Stromal cell of bone marrow (primary cell): ENCODE measurements at places on chromosomes 1 and 21.

DNA sequence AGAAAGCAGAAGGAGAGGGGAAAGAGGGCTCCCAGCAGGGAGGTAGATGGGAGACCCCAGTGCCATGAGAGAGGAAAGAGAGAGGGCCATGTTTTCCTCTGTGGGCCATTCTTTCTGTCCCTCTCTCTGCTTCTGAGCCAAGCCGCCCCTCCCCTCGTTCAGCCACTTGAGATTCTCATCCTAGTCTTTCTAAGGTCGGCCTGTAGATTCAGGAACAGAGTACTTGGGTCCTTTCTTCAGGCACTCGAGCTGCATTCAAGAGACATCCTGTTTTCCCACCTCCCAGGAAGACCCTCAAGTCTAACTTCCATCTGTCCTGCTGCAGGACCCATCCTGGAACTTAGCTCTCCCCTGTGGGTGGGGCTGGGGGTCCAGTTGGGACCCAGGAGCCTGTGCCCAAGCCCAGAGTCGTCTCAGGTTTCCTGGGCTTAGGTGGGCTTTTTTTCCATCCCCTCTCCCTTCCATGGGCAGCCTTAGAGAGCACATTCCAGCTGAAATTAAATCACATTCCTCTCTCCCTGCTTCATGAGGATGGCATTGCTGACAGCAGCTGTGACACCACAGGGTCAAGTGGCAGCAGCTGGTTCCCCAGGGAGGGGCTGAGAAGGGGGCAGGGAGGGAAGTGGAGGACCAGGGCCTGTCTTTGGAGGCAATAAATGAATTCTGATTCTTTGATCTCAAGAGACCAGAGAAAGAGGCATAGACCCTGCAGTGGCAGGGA lies 13.0 kb downstream of the NES start:
- no peak for DNase-seq

GRCh38 chr1:145716641-145717345 lies 2.5 kb upstream of the CD160 start:
- DNase-seq: no peak

GRCh38 chr1:2786329-2787162 lies 14.9 kb downstream of the TTC34 start:
- DNase-seq: no peak

GRCh38 chr1:99465176-99465900 lies 180.6 kb upstream of the PALMD start:
- peak; percentile 78 for DNase-seq

DNA sequence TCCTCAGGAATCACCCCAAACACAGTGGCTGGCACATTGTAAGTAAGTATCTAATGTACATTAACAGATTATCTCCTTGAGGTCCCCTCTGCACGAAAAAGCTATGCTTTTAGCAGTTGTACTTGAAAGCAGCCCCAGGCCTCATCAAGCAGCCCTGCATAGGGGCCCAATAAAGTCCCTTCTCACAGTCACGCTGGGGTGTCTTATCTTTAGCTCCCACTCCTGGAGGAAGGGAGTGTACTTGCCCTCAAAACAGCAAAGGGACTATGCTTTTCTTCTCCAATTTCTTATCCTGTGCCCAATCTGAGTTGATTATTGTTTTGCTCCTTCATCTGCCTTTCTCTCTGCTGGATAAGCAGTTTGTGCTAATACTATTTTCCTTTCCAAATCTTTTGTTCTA lies 168.8 kb upstream of the PLXNA2 start:
- DNase-seq: no peak

- DNase-seq: no peak
Observed at GRCh38 chr21:29786496-29787360, 153.1 kb downstream of the GRIK1 start.

DNA sequence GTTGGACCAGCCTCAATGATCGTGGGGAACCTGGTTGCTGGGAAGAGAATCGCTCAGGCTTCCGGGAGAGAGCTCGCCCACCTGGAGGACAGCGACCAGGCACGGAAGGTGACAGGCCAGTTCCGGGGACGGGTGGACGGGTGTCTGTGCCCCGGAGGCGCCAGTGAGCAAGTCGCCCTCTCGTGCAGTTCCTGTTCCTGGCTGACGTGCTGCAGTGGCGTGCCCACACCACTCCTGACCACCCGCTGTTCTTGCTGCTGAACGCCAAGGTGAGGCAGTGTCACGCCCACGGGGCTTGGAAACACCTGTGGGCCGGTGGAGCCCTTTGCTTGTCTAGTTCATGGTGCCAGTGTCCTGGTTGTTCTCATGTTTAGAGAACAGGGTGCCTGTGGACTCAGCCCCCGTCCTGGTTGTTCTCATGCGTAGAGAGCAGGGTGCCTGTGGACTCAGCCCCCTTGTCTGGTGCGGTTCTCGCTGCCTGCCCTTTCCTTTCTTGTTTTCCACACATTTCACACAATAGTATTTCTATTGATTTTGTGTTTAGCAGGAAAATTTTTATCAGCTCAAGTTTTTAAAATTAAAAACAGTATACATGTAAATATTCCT lies 53.1 kb downstream of the S100B start:
- DNase-seq: no peak

DNA sequence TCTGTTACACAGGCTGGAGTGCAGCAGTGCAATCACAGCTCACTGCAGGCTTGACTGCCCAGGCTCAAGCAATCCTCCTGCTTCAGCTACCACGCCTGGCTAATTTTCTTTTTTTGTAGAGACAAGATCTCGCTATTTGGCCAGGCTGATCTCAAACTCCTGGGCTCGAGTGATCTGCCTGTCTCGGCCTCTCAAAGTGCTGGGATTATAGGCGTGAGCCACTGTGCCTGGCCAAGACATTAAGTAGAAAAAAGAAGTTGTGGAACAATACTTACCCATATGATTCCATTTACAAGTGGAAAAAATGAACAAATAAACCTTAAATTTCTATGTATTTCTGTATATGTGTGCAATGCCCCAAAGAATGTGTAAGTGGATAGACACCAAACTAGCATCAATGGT lies 30.3 kb upstream of the ID3 start:
- DNase-seq: no peak

DNA sequence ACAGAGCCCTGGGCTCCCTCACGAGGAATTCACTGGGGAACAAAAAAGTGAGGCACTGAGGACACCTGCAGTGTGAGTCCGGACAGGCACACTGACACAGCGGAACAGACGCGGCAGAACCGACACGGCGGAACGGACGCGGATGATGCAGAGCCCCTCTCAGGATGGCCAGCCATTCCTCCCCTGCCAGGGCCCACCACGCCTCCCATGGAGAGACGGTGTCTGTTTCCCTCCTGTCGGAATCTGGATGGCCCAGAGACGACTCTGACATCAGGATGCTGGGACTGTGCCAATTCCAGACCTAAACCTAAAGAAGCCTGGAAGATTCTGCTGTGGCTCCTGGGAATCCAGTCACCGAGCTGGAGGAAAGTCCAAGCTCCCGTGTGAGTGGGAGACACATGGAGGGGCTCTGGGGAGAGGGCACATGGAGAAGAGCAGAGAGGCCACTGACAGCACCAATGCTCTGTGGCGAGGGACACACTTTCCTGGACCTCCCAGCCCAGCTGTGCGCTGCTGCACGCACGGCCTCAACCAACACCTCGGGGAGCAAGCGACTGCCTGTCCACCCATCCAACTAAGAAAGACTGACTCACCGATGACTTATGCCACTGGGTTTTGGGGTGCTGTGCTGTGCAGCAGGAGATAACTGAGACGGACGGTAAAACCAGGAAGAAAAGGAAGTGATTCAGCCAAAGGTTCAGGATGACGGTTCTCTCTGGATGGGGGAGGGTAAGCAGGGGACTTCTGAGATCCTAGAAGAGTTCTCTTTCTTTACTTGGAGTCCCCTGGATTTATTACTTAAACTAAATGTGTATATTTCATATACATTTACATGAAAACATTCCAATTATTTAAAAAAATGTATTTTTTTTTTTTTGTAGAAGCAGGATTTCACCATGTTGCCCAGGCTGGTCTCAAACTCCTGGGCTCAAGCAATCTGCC lies 23.3 kb downstream of the ZBTB17 start:
- peak; percentile 79 for DNase-seq

GRCh38 chr1:60833173-60833572 lies 249.2 kb upstream of the NFIA start:
- no peak for DNase-seq

- no peak for DNase-seq
Observed at GRCh38 chr1:67785847-67786753, 47.2 kb downstream of the GNG12 start.

DNA sequence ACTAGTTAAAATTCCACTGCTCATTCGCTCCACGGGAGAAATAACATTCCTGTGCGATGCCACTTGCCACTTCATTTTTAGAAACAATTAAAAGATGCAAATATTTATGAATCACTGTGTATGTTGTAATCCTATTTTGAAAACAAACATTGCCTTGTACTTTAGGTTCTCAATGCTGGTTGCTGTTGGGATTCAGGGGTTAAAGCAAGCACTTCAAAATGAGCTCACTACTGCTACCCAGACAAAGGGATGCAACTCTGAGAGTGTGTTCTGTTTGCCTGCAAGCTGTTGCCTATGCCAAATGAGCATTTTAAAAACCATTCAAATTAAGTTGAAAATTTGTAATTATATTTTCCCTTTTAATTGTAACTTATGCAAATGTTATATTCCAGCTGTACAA lies 87.5 kb downstream of the RWDD3 start:
- DNase-seq: no peak

DNA sequence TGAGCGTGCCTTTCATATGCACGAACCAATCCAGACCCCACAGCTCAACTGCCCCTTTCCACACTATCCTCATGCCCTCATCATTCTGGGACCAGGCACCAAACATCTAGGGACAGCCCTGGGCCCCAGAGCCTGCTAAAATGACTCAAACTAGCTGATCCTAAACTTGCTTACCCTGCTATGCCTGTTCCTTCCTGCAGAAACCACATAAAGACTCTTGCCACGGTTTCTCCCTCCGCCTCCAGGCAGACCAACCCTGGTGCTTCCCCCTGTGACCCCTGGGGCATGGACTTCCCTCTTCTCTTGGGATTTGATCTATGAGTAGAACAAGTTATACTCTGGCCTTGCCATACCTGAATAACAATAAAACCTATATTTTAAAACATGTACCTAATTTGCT lies 138.0 kb upstream of the CD34 start:
- no peak for DNase-seq

- peak; percentile 46 for DNase-seq
Observed at GRCh38 chr21:36471254-36471723, 8.6 kb downstream of the CLDN14 start.

DNA sequence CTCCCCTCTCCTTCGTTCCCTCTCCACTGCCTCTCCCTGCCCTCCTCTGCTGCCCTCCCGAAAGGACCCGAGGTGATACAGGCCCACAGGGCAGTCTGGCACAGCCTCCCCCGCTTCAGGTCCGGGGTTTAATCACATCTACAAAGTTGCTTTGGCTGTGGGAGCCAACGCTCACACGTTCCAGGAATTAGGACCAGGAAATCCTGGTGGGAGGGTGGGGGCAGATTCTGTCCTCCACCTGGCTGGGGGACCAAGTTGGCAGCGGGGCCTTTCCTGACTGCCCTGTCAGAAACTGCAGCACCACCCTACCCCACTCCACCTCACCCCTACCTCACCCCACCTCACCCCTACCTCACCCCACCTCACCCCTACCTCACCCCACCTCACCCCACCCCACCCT lies 95.1 kb downstream of the WDR4 start:
- DNase-seq: no peak

DNA sequence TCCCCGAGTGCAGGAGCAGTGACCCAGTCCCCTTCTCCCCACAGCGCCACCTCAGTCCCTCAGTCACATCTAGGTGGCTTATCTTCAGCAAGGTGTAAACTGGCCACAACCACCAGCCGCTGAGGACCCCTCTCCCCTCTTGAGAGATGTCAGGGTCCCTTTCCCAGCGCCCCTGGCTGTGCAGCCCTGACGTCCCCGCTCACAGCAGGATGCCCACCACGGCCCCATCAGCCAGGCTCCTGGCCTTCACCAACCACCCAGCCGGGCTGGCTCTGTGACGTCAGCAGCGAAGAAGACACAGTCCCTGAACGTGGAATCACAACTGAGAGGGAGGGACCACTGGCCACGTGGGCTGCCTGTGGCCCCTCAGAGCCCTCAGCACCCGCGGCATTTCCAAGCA lies 249.4 kb downstream of the NPHP4 start:
- DNase-seq: no peak

- DNase-seq: no peak
Observed at GRCh38 chr1:36511804-36512798, 29.4 kb upstream of the CSF3R start.

DNA sequence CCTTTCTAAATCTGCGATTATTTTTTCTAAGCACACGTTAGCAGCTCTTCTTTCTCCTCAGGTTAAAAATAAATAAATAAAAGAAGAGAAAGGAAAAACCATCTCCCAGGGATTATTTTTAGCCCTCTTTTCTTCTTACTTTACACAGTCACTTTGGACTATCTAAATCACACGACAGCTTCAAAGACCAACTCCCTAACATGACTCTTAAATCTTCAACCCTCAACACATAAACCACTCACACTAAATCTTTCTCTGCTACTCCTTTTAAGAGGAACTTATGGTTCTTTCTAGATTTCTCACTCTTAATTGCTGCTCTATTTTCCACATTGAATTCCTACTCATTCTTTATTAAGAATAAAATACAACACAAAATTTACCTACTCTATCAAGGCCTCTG lies 1095.0 kb upstream of the B3GALT2 start:
- no peak for DNase-seq

GRCh38 chr1:179077396-179077795 lies 4.5 kb upstream of the TOR3A start:
- no peak for DNase-seq

DNA sequence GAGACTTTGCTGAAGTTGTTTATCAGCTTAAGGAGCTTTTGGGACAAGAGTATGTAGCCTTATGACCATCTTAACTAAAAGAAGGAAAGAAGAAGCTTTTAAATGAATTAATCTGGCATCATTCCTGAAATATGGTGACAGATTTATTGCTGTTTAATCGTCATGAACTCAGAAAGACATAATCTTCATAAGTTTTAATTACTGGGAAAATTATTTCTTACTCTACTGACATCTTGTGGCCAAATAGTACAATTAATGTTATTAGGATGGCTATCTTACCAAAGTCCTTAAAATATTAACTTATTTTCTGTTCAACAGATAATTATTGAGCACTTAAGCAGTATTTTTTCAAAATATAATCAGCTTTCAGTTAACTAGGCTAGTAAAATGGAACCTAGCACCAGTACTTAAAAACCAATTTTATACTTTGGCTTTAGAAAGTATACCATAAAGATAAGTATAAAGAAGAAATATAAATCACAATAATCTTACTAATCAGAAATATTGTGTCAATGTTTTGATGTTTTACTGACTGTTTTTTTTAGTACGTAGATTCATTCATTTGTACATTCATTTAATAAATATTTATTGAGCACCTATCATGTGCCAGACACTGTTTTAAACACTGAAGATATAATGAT lies 34.7 kb upstream of the GPR25 start:
- peak; percentile 12 for DNase-seq

DNA sequence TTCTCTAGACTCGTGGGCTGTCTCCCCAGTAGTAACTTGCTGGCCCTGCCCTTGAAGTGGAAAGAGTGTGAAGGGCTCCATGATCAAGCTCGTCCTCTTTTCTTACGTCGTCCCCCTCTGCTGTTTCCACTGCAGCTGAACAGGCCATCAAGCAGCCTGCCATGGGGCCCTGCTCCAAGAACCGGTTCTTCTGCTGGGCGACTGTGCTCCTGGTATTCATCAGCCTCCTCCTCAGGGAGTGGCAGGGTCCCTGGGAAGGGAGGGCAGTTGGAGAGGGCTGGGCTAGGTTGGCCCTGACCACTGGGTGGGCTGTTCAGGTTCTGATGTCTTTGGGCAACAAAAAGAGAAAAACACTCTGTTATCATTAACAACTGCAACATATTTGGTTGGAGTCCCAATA lies 151.5 kb downstream of the FCRL5 start:
- no peak for DNase-seq

GRCh38 chr1:158005224-158005623 lies 11.8 kb downstream of the KIRREL1 start:
- no peak for DNase-seq

- DNase-seq: no peak
Observed at GRCh38 chr1:25927521-25928265, 21.5 kb upstream of the STMN1 start.
